HFF-Myc (cell line): ENCODE measurements at places on chromosomes 6 and 20.

DNA sequence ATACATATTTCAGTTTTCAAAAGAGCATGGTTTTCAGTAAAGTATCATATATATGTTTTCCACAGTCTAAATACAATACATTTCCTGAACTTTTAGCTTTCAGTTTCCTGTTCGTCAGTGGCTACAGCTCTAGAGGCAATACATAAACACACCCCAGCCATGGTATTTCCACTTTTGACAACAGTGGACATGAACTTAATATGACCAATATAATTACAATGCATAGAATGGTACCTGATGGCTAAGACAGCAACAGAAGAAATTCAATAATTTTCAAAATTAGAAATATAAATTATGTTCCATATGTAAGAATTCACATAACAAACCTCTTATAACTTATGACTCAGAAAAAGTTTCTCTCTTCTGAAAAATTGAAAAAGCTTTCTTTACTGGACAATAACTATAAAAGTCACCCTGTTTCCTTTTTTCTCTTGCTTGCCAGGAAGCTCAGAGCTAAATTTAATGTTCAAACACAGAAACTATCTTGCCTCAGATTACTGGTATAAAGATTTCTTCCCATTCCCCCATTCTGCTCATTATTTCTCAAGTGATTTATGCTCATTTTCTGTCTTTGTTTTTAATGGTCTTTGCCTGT is 19.2 kb downstream of the FKBP5 start:
- DNase-seq, result no peak

- DNase-seq, result peak; percentile 41
These were observed 121.0 kb downstream of the BCAS1 start for GRCh38 chr20:53949319-53949839.

GRCh38 chr6:6515691-6516607 is 72.6 kb upstream of the LY86 start:
- DNase-seq, result no peak

DNA sequence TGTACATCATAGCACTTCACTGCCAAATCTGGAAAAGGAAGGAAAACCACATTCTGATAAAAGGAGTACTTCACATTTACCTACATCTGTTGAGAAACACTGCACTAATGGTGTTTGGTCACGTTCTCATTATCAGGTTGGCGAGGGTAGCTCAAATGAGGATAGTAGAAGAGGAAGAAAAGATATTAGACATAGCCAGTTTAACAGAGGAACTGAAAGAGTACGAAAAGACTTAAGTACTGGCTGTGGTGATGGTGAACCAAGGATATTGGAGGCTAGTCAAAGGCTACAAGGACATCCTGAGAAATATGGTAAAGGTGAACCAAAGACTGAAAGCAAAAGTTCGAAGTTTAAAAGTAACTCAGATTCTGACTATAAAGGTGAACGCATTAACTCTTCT is 32.0 kb upstream of the GJA10 start:
- no peak for DNase-seq
